ENCODE measurements at places on chromosomes 4 and X.

GRCh38 chrX:131746491-131746968, 202.7 kb downstream of the OR13H1 start:
- DNase-seq = peak; percentile 57

DNA sequence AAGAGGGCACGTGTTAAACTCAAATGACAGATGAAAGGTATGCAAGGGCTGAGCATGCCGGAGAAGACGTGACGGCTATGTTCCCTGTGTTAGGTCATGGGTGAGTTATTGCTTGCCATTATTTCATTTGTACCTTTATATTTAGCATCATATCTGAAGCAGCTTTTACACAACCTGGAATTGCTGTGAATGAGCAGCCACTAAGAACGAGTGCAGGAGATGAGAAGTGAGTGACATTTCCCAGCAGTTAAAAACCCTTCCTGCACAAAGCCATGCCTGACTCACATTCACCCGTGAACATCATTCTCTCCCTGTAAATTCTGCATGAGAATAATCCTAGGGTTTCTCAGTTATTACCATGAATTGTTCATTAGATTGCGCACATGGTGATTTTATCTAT, 433.2 kb upstream of the ZFP42 start:
- no peak for DNase-seq

GRCh38 chr4:14152834-14153519, 525.5 kb upstream of the BOD1L1 start:
- DNase-seq = no peak

DNA sequence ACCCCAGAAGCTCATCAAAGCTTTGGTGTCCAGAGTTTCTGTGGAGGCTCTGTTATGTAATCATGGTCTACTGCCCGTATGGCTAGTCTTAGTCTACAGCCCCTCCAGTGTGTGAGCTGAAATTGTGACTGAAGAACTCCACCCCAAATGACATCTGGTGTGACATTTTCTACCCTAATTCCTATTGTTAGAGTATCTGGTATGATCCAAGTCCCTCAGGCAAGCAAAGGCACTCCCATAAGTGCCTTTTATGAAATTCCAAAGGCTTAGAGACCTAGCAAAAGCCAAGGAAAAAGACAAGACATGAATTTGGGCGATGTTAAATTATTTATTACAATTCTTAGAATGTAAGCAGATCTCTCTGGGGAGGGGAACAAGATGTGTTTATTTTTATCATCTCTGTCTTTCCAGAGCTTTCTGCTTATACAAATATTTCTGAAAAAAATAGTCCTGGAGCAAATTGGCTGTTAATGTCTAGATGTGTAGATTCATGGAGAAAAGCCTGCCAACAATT, 417.4 kb downstream of the CCSER1 start:
- no peak for DNase-seq

DNA sequence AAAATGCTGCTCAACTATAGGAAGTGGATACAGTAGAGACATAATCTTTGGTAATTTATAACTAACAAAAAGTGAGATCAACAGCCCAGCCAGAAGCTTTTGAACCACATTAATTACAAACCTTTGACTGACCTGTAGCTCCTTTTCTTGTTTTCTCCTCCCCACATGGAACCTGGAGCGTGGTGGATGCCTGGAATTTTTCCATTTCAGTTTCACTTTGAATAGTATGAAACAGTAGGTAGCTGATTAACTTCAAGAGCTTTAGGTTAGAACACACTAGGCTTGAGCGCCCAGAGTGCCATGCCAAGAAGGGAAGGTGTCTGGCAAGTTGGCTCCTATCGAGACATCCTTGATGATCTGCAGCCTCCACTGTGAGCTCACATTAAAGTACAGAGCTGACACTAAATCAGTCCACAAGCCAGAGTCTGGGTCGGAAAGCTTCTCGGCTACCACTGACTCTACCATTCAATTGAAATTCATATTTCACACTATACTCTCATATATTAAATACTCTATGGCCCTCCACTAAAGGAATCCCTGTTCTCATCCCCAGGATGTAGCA, 143.4 kb downstream of the GLRA2 start:
- DNase-seq = no peak

- DNase-seq = no peak
Measured at GRCh38 chrX:22147214-22147613, 115.1 kb downstream of the PHEX start.

DNA sequence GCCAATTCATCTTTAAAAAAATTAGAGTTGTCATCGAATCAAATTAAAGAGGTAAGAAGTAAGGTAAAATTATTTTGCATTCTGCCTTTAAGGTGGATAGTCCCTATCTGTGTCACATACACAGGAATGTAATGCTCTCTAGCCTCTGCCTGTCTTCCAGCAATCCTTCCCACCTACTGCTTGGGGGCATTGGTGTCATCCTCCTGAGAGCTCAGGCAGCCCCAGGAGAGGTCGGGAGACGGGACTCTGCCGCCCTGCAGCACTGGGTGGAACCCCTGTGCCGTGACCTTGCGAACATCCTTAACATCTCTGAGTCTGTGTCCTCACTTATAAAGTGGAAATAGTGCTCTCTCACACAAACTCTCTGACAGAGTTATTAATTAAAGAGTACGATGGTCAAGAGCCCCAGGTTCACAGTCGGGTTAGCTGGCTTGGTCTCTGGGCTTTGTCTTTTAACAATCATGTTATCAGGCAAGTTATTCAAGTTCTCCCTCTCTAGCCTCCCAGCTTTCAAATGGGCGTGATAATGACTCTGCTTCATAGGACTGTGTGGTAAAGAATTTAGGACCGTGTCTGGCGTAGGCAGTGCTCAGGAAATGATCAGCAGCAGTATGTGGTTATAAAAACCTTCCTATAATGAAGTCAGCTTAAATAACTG, 10.2 kb downstream of the TLR3 start:
- no peak for DNase-seq

DNA sequence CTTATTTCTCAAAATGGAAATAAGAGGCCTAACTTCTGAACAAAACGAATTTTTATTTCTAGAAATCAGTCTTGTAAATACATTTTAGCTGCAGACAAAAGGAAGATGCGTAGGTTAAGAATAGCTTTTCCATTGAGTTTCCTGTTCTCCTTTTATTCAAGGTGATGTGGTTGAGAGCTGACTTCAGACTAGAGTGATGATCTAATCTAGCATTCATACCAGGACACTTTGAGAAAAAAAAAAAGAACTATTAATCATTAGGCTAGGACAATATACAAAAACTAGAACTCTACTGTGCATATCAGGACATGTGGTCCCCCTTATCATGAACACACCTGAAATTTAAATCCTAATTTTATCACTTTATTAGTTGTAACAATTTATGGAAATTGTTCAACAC, 884.5 kb upstream of the EPHA5 start:
- no peak for DNase-seq

GRCh38 chr4:42151568-42152506, 618 bp downstream of the BEND4 start:
- peak; percentile 40 for DNase-seq

DNA sequence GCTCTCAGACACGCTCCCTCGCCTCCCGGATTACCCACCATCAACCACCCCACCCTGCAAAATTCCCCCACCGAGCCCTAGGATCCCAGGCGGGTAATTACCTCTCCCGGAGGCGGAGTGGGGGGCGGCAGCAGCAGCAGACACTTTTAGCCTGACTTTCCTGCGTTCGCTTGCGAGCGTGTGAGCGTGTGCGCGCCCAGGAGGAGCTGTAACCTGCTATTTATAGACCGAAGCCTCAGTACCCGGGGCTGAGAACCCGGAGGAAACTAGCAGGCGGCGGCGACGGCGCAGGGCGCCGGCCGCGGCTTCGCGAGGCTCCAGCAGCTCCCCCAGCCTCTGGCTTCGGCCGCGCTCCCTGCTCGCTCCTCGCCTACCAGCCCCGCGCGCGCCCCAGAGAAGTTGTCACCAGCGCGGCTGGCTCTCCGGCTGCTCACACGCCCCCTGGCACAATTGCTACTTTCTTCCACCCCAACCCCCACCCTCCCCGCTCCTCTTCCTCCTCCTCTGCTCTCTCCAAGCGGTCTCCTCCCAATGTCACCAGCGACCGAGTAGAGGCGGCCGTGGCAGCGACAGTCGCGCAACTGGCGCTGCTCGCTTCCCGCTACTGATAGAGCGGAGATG, at the start of gene INPP4B:
TSS of gene INPP4B (minus strand) at position 194 of the 621 bp plus-strand sequence.
- peak; percentile 4 for DNase-seq

DNA sequence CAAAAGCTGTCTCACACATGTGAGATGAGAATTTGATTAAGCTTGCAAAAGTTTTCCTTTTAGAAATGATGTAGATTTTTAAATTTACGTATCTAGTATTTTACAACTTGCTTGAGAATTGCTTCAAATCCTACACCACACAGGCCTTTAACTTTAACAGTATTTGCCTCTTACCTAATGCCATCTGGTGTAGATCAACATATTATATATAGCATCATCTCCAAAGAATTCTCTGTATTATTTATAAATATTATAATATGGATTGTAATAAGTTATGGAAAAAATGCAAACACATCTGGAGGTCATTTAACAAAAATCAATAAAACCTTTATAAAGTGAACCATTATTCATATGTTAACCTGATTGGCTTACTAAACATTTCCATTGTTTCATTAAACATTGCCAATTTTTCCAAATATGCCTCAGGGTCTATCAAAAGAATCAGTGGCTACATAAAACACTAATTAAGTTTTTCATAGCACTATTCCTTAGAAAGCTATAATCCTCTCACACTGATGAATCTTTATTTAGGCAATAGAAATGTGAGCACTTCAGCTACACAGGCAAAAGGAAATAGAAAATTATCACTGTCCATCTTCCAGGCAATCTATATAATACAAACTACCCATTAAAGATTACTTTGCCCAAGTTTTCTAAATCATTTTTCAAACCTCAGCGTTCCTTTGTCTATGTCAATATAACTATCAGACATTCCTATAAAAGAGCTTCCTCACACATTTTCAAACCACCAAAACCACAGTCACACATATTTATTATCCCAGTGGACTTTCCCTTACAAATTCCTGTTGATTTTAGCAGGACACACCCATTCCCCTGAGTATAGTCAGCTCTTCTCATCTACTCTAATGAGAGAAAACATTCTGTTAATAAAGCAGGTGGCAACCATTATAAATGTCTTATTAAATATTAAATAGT, 83.5 kb upstream of the INTU start:
- no peak for DNase-seq

- no peak for DNase-seq
Measured at GRCh38 chr4:182429896-182430295, 186.7 kb downstream of the TENM3 start.

DNA sequence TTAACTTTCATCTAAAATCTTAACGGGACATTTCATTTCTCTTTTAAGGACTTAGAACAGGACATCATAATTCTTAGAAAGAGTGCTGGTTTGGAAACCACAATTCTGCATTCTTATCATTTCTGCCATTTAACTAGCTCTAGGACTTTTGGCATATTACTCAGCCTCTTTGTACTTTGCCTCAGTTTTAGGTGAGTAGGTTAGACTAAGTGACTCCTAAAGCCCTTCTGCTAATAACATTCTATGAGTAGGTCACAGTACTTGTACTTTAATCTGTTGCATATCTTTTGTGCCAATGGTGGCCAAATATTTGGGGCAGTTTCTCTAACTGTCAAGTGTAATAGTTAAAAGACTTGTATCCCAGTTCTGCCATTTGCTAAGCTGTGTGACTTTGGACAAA, 115.4 kb upstream of the NUDT6 start:
- no peak for DNase-seq

DNA sequence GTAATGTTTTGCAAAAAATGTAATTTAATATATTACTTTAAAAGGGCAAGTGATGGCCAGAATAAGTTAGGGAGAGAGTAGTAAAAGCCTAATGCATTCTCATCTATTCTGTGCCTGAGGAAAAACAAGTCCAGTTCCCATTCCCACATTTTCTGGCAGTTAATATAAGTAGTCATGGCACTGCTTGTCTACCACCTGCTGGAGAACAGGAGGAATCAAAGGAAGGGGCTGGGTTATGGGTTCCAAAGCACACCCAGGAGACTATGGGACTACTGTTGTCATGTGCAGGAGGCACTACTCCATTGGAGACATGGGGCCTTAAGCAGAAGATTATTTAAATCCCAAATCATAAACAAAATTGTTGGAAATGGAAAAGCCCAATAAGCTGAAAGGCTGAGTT, 2618.6 kb downstream of the ARAP2 start:
- DNase-seq = no peak

DNA sequence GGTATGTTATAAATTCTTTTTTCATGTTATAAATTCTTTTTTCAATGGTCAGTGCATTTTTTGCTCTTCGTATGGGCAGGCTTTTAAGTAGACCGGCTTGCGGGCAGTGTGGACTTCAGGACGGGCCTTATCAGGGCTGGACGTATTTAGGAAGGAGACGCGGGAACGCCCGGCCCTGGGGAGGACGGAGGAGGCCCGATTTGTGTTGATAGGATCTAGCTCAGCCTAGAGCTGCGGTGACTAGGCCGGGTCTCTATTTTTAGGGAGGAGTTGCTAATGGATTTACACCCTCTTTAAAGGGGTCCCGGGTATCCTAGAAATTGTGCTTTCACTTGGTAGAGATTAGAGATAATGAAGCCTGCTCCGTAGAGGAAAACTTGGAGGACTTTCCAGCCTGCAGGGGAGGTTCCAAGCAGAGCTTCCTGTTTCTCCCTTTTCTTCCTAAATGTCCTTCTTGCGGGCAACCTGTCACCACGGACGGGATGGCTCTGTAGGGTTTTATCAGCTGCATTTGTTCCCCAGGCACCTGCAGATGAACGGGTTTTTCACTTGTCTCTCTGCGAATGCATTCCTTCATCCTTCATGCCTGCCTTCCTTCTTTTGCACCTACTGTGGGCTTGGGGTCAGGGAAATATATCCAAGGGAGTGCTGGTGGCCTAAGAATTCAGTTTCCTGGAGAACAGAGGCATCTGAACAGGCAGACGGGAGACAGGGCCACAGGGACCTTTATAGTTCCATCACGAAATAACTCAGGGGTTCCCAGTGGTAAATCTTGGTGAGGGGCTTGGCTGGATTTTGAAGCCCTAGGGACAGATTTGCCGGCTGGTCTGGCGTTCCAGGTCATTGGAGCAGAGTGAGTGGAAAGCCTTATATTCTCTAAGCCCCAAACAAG, 1.4 kb downstream of the CD99 start:
- no peak for DNase-seq

DNA sequence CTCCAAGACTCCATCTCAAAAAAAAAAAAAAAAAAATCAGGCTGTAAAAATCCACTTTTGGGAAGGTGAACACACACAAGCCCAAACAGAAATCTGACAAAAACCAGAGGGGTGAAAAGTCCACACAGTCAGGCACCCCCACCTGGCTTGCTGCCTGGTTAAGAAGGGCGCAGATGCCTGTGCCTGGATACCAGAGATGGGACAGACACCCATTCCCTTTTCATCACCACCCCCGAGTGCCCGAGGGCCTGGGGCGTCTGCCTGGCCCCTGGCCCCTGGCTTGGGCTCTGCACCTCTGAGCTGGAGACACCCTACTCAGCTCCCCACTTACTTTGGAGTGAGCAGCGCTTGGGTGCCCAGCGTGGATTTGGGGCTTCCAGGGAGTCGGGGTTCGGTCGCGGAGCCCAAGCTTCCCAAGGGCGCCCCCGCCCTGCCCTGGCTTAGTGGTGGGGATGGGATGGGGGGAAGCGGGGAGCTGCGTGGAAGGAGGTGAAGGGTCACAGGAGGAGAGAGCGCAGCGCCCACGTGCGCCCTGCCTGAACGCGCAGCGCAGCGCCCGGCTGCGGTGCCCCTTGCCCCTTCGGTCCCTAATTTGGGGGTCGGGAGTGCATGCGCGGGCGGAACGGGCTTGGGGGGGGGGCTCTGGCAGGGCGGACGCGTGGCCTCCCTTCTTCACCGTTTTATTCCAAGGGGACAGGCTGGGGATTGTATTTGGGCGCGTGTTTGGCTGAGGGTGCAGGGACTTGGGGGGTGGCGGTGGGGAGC, 11.3 kb downstream of the SHOX start:
- DNase-seq = no peak

All from stimulated activated CD8-positive, alpha-beta memory T cell treated with anti-CD3 and anti-CD28 coated beads, Interleukin-12 subunit alpha, Interleukin-12 subunit beta, amount 100 ng/mL, for 4 hours (primary cell).